ENCODE measurements at places on chromosomes 1 and 21.

GRCh38 chr1:87399701-87400100 is 71.0 kb downstream of the LMO4 start:
- no peak for DNase-seq

DNA sequence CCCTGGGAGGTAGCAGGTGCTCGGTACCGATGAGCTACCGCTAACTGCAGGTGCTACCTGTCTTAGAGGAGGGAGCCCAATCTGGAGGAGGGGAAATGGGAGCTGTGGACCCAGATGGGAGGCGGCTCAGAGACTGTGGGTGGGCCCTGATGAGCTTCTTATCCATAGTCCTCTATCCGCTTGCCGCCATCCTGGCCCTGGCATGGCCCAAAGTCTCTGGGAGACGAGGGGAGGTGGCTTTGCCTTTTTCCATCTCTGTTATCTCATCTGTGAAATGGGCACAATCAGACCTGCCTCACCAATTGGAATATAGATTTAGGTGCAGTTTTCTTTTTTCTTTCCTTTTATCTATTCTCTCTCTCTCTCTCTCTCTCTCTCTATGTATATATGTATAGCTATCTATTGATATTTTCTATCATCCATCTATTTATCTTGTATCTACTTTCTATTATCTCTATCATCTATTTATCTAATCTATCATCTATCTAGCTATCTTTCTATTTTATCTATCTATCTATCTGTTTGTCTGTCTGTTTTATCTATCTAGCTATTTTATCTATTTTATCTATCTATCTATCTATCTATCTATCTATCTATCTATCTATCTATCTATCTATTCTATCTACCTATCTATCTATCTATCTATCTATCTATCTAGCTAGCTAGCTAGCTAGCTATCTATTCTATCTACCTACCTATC is 16.5 kb downstream of the TNFRSF1B start:
- DNase-seq, result no peak

DNA sequence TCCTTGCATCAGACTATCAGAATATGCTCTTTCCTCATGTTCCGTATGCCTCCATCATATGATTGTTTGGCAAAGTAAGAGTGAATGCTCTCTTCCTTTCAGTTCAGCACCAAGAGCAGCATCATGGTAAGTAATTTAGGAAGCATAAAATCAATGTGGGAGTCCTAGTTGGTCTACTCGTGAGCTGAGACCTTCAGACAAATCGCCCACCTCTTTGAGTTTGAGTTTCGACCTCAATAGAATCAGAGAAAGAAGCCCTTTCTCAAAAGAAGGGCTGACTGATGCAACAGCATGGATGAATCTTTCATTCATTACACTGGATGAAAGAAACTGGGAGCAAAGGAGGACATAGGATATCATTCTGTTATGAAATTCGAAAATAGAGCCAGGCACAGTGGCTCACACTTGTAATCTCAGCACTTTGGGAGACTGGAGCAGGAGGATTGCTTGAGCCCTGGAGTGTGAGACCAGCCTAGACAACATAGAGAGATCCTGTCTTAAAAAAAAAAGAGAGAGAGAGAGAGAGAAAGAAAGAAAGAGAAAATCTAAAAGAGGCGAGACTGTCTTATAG is 112.5 kb downstream of the ZC3H11B start:
- DNase-seq, result no peak

DNA sequence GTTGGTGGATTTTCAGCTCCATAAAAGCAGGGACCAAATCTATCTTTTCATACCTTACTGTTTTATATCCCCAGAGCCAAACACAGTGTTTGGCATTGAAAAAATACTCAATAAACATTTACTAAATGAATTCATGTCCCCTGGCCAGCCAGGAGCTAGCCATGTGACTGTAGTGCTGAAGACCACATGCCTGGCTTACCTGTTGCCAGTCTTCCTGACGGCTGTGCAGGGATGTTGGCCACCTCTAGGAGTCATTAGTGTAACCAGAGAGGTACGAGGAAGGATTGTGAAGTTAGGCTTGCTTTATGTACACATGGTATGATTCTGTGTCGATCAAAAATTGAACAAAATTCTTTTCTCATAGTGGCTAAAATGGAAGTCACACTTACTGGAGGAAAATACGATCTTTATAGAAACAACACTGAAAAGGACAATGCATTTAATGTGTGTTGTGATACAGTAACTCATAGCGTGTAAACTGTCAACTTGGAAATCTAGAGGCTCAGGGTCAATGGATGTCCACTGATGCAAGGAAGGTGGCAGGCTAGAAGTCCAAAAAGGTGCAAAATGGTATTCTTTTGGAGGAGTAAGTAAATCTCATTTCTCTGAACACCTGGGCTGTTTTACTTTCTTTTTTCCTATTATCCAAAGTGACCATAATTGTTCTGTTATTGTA is 60.9 kb downstream of the FGGY start:
- no peak for DNase-seq

DNA sequence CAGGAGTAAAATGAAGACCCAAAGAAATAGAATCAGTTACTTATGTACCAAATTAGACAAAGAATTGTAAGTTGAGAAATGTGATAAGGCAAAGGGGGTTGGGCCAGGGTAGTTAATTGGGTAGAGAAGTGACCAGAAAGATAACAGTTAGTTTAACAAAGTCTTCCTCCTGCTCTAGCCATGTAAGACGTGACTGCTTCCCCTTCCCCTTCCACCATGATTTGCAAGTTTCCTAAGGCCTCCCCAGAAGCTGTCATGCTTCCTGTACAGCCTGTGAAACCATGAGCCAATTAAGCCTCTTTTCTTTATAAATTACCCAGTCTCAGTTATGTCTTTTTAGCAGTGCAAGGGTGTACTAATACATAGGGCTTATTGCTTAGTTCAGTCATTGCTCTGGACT is 142.0 kb upstream of the PDE4B start:
- no peak for DNase-seq

DNA sequence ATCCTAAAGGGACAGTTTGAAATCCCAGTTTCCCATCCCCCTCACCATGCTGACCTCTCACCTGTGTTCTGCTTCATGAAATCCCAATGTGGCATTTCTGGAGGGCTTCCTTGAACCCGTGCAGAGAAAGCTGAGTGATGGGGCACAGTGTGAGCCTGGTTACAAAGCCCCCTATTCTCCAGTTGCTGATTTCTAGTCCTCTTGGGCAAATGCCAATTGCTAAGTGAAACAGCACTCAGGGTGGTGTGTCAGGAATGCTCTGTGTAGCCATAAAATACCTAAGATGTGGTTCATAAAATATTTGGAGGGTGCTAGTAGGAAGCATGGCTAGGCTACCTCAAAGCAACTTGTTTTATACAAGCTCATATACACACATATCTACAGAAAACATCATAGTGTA is 32.0 kb downstream of the SUSD4 start:
- DNase-seq, result no peak

GRCh38 chr1:183989078-183989577 is 48.4 kb downstream of the COLGALT2 start:
- no peak for DNase-seq

DNA sequence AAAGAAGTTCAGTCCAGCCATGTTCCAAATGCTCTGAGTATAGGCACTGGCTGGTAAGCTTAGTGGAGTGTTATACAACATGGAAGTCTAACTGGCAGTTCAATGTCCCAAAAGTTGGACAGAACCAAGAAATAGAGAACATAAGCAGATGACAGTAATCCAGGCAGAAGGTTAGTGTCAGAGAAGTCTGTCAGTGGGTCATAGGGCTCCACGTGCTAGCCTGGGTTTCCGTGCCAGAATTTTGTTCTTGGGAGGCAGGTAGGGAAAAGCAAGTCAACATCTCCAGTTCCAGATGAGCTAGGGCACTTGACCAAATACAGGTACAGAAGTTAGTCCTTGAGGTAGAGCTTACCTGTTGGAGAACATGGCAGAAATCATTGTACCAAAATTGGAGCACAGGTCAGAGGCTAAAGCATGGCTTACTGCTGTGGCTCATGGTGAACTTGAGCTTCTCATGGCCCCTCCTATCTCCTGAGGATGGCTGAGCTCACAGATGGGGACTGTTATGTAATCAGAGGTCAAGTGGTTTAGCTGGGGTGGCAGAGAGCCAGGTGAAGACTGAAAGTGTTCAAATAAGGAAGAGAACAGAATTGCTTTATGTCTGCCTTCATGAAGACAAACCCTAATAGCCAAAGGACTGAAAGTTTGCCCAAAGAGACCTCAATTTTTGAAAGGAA is 170.8 kb downstream of the NFIA start:
- peak; percentile 69 for DNase-seq

- DNase-seq, result no peak
These were observed 23.2 kb downstream of the SGIP1 start for GRCh38 chr1:66557157-66557556.

- DNase-seq, result peak; percentile 93
These were observed 39.2 kb downstream of the NSL1 start for GRCh38 chr1:212752252-212752933.

- no peak for DNase-seq
These were observed 6.7 kb upstream of the SH2D2A start for GRCh38 chr1:156823210-156823790.

- no peak for DNase-seq
These were observed 449.0 kb upstream of the RGS18 start for GRCh38 chr1:191709215-191709614.

DNA sequence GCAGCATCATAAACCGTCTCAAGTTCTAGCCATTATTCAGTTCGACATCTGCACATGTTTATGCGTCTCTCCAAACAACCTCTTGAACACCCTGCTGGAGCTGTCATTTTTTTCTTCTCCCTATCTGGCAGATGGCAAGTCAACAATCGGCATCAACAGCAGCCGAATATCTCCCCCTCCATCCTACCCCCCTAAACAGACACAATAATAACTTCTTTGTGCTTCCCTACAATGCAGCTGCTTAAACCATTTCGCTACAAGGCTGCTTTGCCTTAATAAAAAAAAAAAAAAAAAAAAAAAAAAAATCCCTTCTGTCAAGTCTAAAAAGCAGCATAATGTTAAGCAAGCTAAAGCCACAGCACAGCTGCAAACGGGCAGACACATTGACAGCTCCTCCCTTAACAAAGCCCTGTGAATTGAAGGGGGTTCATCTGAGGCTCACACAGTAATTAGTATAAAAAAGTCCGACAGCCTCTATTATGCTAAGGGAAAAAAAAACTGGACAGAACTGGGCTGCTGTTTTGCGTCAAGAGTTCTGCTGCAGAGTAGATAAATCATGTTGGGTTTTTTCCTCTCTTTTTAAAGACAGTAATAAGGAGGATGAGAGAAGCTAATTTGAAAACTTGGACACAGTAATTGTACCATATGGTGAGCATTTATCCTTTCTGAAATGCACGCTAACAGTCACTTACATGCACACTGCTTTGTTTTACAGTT is 136.4 kb downstream of the AKT3 start:
- no peak for DNase-seq

- no peak for DNase-seq
These were observed 10.8 kb downstream of the LRRC8D start for GRCh38 chr1:89831462-89832120.

DNA sequence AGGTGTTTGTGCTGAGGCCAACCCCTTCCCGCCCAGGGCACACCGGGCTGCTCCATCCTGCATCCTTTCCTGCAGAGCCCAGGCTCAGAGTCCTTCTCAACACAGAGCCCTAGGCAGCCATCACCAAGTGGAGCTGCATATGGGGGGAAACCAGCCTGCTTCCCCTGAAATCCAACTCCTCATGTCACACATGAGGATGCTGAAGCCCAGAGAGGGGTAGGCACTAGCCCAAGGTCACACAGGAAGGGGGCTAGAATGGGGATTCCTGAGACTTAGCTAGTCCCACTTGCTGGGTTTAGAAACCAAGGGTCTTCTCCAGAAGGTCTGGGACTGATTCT is 5.5 kb upstream of the TNFRSF1B start:
- DNase-seq, result no peak

GRCh38 chr21:34201481-34201858 is 128.1 kb downstream of the MRPS6 start:
- DNase-seq, result no peak

- no peak for DNase-seq
These were observed 85.1 kb upstream of the LMO4 start for GRCh38 chr1:87243573-87243972.

Measured in CD14-positive monocyte (primary cell).